Natural killer cell (primary cell): ENCODE measurements at places on chromosomes 3 and 15. TPM values are rescaled to one million over a fixed set of nuclear protein-coding genes. Genes with fewer than 3 reads are reported as not detected.

The FOXB1 gene
- total RNA-seq = not detected

- DNase-seq = no peak
These were observed 412.5 kb upstream of the THRB start for GRCh38 chr3:24907106-24907505.

- DNase-seq = no peak
These were observed 45.5 kb downstream of the COL8A1 start for GRCh38 chr3:99683876-99684275.

- peak; percentile 76 for DNase-seq
These were observed 35.6 kb downstream of the DAPK2 start for GRCh38 chr15:64010719-64011118.

- no peak for DNase-seq
These were observed 232.6 kb upstream of the LRTM1 start for GRCh38 chr3:55160241-55160983.

The ELP6 gene
- total RNA-seq = 33.4 TPM

The ZNF860 gene
- not detected for total RNA-seq

DNA sequence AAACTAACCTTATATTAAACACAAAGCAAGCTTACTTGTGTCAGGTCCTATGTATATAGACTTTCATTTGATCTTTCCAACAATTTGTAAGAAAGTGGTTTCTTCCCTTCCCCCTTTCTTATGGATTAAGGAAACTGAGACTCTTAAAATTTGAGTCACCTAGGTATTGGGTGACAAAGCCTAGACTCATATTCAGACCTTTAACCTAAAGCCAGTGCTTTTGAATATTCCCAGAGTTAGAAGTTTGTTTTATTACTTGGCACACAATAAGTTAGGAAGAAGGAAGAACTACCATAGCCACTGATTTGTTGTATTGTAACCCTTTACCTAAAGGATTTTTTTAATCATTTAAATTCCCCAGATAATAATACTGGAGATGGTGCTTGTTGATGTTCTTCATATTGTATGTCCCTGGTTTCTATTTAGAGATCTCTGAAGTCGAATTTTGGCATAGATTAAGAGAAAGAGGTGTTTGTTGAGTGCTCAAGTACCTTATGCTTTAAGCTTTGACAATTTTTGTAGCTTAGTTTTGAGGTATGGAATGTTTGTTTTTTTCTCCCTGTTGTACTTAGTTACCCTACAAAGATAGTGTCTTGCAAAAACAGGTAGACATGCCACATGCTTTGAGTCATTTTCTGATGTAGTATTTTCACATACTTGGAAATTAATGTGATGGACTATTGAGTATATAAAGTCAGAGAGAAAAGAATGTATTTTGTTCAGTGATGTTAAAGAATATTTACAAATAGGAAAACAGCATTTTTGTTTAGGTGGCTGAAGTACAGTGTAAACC is 11.2 kb downstream of the TSC22D2 start:
- DNase-seq = no peak

DNA sequence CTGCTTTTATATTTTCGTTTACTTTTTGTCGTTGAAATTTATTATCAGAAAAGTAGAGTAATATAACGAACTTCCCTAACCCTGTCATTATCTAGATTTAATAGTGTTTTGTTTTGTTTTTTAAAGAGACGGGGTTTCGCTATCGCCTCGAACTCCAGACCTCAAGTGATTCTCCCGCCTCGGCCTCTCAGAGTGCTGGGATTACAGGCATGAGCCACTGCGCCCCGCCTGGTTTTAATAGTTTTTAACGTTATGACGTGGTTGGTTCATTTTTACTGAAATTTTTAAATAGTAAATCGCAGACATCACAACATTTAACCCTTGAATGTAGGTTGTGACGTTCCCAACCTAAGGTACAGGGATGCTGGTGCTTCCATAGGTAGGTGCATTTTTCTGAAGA is 1.0 kb downstream of the NGRN start:
- peak; percentile 46 for DNase-seq

GRCh38 chr15:37995461-37996347 is 61.3 kb downstream of the TMCO5A start:
- no peak for DNase-seq

GRCh38 chr15:98800437-98801233 is 152.3 kb downstream of the IGF1R start:
- no peak for DNase-seq

- no peak for DNase-seq
These were observed 110.0 kb upstream of the CDIN1 start for GRCh38 chr15:36469311-36469966.

GRCh38 chr3:133949438-133949837 is 53.8 kb upstream of the RAB6B start:
- DNase-seq = no peak

DNA sequence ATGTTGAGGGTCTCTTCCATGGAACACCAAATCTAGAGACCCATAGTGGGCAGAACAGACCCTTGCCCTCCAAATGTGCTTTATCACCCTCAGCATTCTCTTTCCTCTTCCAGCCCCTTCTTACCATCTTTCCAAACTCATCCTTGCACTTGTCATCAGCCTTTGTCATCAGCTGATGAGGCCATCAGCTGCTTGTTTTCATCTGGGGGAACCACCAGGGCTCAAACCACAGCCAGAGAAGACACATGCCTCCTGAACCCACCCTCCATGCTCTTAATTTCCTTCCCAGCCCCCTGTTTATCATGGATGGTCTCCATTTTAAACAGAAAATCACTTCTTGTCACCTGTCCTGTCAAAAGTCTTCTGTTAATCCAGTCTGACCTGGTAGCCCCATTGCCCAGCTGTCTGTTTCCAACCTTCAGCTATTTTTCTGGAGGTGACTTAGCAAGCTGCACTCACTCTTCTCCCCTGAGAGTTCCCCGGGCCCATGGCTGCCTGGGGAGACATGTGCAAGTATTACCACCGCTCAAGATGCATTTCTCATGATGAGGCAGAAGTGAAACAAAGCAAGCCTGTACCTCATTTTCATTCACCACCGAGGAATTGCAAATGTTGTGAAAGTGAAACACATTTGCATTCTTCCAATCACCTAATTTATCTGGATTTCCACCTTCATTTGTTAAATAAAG is 14.7 kb upstream of the SYNM start:
- peak; percentile 5 for DNase-seq

- DNase-seq = no peak
These were observed 9.9 kb downstream of the TBC1D2B start for GRCh38 chr15:78067328-78068228.

GRCh38 chr3:44416031-44417030 is 61.1 kb downstream of the ZNF445 start:
- no peak for DNase-seq

- DNase-seq = no peak
These were observed 55.1 kb upstream of the SLC25A26 start for GRCh38 chr3:66165660-66166059.

- DNase-seq = no peak
These were observed 383.4 kb downstream of the PTPRG start for GRCh38 chr3:61944726-61945125.

GRCh38 chr15:59446232-59446957 is 8.4 kb downstream of the FAM81A start:
- DNase-seq = no peak

The GOLGA8H gene
- 1.2 TPM for total RNA-seq

The ACOX2 gene
- not detected for total RNA-seq

The OXSM gene
- total RNA-seq = 8.6 TPM

DNA sequence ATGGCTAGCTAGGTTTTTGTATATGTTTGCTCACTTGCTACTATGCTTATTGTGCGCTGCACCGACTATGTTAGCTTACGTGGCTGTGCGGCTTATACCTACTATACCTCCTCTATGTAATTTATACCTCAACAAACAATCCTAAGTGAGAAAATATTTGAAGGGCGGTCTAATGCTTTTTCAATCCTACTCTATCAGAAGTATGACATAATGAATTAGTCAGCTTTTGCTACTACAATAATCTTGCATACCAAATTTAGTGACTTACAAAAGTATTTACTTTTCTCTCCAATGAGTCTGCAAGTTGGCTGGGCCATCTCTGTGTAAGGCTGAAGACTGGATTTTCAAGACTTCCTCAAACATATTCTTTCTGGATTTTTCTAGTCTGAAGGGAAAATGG is 391.2 kb upstream of the NECTIN3 start:
- DNase-seq = no peak

DNA sequence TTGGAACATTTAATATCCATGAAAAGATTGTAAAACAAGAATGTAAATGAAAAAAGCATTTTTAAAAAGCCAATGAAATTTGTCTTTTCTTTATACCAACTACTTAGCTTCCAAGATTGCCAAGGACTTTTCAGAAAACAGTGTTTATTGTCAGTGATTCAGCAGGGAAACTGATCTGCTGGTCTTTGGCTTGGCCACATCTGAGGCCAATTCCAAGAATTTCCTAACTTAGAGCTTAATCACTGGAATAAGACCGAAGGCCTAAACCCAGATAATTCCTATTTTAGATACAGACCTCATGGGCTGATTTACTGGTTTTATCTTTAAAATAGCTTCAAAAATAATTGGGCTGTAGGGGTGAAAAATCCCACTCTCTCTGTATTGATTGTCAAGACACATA is 260.5 kb upstream of the RORA start:
- DNase-seq = no peak

The ONECUT1 gene
- not detected for total RNA-seq

GRCh38 chr3:113606539-113607218 is 74.3 kb downstream of the SIDT1 start:
- DNase-seq = no peak

The GRK7 gene
- 0.16 TPM for total RNA-seq

- DNase-seq = peak; percentile 78
These were observed 35.7 kb downstream of the MGA start for GRCh38 chr15:41695750-41696436.

DNA sequence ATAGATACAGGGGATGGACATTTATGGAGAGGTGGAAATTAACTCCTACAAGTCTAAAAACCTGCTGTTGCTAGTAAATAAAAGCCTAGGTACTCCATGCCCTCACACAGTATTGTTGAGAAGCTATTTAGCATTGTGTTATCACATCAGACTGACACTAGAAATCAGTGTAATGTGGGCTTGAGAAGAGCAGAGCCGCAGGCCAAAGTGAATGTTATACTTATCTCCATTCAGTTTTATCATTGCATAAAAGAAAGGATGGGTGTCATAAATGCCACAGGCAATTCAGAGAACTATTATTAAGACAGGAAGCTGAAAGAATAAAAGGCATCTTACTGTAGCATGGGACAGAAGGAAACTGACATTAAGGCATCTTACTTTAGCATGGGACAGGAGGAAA is 13.7 kb upstream of the ISLR start:
- no peak for DNase-seq

DNA sequence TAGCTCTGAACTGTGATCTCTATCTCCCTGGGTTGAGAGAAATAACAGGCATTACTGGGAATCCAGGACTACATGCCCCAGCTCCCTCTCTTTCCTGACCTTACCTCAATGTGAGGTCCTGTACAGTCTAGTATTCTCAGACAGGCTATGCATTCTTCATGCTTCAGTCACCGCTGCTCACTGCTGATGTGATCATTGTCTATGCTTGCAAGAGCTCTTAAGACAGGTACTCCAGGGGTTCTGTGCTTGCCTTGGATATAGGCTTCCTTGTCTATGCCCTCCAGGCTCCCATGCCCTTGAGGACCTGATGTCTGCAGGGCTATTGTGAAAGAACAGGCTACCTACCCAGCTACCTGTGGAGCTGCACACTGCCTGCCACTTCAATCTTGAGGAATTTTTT is 183.6 kb downstream of the MBNL1 start:
- DNase-seq = no peak
